Cardiac fibroblast (primary cell): ENCODE measurements at places on chromosomes 12 and 14.

- peak; percentile 87 for DNase-seq
Measured at GRCh38 chr12:113422030-113422885, at the start of gene SDSL. Gene SDSL (plus strand): TSS chr12:113422380. CDS start chr12:113427983, 5,603 bp downstream.

- peak; percentile 86 for DNase-seq
Measured at GRCh38 chr14:96100161-96101064, 61.3 kb downstream of the C14orf132 start.

DNA sequence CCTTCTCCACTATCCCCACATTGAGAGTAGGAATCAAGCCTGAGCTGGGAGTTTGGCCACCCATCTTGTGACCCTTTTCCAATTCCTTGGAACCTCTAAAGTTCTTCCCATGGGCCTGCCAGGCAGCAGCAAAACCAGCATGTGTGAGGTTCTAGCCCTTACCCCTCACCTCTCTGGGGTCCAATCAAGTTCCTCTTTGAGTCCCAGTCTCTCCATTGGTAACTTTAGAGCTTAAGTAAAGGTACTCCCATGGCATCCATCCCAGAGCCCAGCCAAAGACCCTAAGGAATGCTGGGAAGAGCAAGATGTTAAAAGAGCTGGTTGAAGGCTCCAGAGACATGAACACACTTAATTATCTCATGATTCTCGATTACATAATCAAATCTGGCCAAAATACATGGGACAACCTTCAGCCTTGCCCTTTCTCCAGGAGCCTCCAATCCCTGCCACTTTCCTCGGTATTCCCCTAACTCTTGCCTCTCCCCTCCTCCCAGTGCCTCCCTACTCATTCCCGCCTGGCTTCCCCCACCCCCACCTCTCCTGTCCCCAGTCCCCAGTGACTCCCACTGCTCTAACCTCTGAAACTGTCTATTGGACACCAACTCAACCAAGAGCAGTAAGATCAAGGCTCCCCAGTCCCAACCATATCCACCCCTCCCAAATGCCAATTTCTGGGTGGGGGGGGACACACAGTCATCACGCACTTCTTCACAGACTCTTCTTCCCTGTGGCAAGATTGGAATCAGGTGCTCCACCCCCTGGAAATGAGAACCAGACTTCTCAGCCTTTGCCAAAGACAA is 4.8 kb upstream of the TNS2 start:
- peak; percentile 13 for DNase-seq

DNA sequence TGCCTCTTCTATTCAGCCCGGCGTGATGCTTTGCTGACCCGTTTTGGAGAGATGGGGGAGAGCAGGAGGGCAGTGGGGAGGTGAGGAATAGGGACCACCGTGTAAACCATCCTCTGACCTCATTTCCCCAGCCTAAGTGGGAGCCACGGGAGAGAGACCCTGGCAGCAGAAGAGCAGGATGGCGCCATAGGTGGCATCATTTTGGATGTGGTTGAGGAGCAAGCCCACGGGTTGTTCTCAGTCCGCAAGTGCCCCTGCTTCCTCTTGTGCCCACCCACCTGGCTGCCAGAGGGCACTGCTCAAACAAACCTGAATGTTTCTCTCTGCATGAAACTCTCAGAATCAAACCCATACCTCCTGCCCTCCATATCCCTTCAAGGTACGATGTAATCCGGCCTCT is 10.7 kb upstream of the UBC start:
- no peak for DNase-seq

GRCh38 chr12:92144631-92145480 is 790 bp downstream of the BTG1 start:
- DNase-seq: peak; percentile 71
